Osteoblast (primary cell): ENCODE measurements at places on chromosomes 7 and 10.

- DNase-seq, result no peak
Measured at GRCh38 chr7:26351171-26351570, 59.5 kb downstream of the SNX10 start.

- DNase-seq, result no peak
Measured at GRCh38 chr10:119613741-119614140, 17.0 kb upstream of the TIAL1 start.

- DNase-seq, result peak; percentile 85
Measured at GRCh38 chr10:28892818-28893547, 215.7 kb downstream of the BAMBI start.

DNA sequence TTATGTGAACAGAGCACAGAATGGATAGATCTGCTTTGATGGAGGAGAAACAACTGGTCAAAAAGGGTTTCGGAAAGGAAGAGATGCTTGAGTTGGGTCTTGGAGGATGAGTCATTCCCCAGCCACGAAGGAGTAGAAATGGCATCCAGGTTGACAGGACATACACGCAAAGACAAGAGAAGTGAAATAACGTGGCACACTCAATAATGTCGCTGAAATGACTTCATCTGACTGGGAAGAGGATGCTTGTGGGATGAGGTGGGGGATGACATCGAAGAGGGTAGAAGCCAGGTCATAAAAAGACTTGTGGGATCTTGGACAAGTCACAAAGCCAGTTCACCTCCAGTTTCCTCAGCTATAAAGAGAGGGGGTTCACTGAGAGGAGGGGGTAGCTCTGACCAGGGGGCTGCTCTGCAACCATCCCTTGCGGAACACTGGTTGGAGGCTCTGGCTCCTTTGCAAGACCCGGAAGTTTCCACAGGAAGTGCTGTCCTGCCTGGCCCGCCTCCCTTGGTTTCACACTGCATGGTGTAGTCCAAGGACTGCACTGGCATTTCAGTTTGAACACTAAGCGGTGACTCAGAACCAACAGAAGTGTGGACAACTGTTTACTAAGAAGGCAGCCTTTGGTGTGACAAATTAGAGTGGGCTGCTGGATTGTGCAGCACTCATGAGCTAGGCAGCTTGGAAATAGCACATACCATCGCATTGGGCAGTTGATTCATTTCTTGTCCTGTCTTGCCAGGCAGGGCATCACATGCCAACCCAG is 189.9 kb upstream of the ADO start:
- DNase-seq, result peak; percentile 80

- DNase-seq, result no peak
Measured at GRCh38 chr10:47190301-47190700, 109.7 kb upstream of the GDF10 start.

- DNase-seq, result no peak
Measured at GRCh38 chr7:22698767-22699166, 28.2 kb upstream of the IL6 start.

- peak; percentile 86 for DNase-seq
Measured at GRCh38 chr7:100612730-100613390, 520 bp downstream of the MOSPD3 start.

DNA sequence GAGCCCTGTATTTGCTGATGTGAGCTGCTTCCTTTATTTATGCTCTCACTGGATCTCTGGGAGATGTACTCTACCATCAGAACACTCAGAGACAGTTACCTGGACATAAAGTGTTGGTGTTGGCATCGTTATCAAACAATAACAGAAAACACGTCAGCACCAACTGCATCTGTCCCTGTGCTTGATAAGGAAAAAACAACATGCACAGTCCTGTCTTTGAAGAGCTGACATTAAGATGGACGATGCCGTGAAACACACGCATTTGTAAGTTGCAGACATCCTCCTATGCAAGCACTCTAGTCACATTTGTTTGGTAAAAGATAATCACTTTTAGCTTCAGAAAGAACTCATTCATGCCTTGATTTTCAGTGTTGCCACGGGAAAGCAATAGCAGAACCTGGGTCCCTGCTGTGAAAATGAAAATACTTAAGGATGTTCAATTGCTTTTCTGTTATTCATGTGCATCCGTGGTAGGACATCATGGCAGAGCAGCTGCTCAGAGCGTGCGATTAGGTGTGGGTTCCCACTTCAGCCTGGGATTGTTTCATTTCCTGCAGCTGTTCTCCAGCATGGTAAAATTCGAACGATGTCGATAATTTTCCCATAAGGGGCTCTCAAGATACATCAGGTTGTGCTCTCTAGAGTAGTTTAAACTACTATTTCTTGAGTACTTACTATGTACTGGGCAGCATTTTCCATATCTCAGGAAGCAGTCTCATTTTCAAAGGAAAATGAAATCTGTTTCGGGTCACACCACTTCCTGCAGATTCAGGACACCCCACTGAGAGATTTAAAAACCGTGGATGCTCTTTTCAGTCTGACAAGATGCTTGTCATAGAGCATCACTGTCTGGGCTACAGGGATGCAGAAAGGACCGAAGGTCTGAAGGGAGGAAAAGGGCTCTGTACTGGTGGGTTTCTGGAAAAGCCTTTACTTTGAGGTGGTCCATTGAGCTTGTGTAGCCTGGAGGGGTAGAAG is 248.7 kb downstream of the CAMK1D start:
- DNase-seq, result no peak

GRCh38 chr7:74026903-74027682 is 880 bp upstream of the ELN start:
- peak; percentile 94 for DNase-seq

DNA sequence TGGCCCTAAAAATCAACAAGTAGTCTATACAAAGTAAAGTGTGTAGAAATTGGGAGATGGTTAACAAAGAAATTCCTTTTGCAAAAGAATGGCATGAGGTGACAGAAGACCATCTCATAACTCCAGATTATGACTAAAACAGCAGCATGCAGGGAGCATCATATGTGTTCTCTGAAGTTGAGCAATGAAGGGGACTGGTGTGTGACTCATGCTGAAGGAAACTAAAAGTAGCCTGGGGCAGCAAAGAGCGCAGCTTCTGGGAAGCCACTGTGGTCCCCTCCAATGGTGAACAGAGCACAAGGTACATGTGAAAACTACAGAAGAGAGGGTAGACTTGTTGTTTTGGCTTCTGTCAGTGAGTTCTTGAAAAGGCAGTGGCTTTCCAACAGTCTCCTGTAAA is 133.4 kb downstream of the MACC1 start:
- no peak for DNase-seq

GRCh38 chr10:80686734-80687475 is 149.2 kb downstream of the SH2D4B start:
- DNase-seq, result no peak

- no peak for DNase-seq
Measured at GRCh38 chr10:95360122-95360714, 69.4 kb upstream of the PDLIM1 start.

DNA sequence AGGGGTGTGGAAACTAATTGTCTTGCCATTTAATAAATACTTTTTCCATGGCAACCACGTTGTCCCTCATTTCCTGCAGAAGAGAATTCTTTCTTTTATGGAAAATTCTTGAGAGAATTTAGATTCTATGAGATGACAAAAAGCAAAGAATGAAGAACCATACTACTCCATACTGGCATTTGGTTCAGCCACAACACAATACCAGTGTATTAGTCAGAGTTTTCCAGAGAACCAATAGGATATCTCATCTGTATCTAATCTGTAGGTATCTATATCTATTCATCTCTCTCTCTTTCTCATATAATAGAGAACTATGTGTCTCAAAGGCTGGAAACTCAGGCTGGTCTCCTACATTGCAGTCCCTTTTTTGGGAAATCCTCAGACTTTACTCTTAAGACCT is 44.6 kb upstream of the NAMPT start:
- DNase-seq, result no peak

GRCh38 chr7:30028749-30029635 is 780 bp downstream of the PLEKHA8 start:
- DNase-seq, result peak; percentile 86

DNA sequence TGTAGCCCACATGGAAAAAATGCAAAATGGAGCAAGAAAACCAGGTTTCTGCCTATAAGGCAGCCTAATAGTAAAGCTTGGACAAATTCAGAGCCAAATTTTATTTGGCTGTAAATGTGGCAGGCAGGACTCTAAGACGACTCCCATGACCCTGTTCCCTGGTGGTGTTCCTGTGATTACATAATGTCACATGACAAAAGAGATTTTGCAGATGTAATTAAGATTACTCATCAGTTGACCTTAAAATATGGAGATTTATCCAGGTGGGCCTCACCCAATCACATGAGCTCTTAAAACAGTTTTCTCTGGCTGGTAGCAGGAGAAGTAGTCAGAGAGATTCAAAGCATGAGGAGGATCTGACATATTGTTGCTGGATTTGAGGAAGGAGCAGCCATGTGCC is 303.1 kb upstream of the IMMP2L start:
- no peak for DNase-seq

DNA sequence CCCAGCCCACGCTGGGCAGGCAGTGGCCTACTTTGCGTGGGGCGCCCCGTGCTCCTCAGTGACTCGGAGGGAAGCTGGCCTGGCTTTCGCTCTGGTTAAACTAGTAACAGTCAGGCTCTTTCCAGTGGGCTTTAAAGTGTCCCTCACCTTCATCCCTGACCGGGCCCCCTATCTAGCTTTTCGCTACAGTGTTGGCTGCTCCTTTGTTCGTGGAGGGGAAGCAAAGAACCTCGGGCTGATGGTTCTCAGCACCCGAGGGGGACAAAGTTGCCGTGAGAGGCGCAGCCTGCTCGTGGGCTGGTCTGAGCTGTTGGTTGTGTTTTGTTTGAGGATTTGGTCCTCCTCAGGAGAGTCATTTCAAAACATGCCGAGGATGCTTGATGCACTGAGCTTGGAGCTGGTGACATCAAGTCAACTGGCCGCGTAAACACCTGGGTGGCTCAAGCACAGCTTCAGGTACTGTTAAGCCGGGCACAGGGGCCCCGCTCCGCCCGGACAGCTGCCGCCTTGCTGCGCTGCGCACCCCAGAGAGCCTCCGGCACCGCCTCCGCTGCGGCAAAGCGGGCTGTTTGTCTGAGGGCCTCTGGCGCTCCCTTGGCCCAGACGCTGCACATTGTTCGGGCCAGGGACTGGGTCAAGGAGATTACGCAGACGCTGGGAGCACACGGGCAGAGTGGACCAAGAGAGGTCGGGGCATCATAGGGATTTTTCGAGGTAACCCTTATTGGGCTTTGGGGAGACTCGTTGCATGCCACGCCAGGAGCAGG is 1.6 kb downstream of the DLX6 start:
- DNase-seq, result peak; percentile 84

DNA sequence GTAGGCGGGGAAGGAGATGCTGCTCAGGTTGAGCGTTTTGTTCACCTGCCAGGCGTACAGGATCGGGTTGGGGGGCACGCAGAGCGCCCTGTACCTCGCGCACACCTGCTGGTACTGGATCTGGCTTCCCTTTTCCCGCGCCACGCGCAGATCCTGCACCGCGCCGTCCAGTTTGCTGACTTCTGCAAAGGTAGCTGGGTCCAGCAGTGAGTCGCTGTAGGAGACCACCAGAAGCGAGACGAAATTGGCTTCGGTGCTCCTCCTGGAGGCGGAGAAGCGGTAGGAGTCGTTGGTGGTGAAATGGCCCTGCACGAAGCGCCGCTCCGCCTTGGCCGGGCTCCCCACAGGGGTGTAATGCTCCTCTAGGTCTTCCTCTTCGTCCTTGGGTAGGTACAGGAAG is 90.7 kb upstream of the RAB18 start:
- DNase-seq, result peak; percentile 32

DNA sequence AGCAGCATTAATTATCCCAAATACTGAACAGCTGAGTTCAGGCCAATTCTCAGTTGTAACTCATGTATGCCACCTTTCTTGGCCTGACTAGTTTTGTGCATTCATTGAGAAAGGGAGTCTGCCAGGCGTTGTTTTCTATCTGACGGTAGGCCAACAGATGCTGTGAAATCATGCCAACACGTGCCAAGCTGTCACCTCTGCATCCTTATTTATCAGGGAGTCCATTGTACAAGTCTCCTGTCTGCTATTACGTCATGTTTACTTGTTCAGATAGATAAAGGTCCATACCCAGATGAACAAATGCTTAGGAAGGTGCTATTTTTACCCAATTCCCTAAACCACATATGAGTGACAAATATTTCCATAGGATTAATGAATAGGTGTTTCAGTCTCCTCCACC is 127.2 kb upstream of the CDK6 start:
- DNase-seq, result no peak

DNA sequence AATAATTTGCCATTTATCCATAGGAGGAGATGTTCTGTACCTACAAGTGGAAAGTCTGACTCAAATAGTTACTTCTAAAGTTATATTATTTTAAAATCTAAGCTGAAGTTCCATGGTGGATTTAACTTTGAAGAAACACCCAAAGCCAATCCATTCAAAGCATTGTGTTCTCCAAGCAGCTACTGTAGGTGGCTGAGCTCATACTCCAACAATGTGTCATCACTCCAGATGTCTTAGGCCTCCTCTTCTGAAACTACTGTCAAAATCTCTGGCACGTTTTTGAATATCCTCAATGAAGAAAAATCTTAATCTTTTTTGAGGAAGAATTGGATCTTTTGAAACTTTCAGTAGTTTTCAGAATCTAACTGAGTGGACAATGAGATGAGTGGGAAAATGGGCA is 169.1 kb downstream of the PTEN start:
- peak; percentile 84 for DNase-seq

- no peak for DNase-seq
Measured at GRCh38 chr10:61389887-61390286, 63.3 kb downstream of the TMEM26 start.

- peak; percentile 72 for DNase-seq
Measured at GRCh38 chr7:9488555-9488954, 1055.1 kb downstream of the NXPH1 start.

DNA sequence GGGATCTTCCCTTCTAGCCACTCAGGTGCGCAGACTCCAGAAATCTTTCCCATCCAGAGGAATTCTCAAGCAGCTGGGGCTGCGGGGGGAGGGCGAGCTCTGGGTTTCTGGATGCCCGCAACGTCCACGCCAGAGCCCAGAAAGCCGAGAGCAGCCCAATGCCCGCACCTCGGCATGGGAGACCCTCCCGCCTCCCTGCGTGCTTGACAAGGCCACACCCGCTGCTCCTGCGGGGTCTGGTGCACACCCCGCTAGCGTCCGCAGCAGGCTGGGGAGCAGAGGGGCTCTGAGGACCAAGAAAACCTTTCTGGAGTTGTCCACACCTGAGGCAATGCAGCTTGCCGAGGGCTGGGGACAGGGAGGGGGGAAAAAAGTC is 66.2 kb downstream of the SLC29A4 start:
- DNase-seq, result peak; percentile 44

DNA sequence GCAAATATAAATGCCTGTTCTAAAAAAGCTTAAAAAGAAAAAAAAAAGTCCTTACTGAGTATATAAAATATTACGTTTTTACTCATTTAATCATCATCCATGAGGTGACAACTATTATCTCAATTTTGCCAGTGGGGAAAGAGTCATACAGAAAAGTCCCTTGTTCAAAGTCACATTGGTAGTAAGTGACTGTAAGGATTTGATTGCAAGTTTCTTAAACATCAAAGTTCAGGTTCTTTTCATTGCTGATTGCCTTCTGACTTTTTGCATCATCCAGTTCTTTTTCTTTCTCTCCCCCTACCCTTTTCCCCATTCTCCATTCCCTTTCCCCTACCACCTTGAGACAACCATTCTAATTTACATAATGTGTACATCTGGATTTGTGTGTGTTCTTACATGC is 363.3 kb downstream of the NRG3 start:
- DNase-seq, result no peak
